ENCODE measurements at places on chromosomes 3 and 15.

DNA sequence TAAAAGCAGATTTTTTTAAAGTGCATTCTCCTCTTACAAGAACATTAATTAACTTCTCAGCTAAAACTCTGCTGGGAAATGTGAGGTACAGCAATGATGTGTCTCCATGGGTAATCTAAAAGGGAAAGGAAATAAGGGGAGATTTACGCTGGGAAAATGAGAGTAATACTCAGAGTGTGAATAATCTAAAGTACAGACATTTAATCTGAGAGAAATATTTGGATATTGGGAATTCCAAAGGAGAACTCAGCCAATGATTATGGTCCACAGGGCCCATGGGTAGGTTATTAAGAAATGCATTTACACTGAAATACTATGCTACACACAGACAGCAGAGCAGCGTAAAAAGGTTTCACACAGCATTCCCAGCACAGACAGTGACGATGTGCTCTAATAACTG lies 229.9 kb downstream of the MAGI1 start:
- no peak for DNase-seq

- DNase-seq: no peak
Measured at GRCh38 chr3:172309741-172310427, 138.4 kb downstream of the GHSR start.

GRCh38 chr3:172098698-172099494 lies 59.5 kb downstream of the FNDC3B start:
- DNase-seq: no peak

DNA sequence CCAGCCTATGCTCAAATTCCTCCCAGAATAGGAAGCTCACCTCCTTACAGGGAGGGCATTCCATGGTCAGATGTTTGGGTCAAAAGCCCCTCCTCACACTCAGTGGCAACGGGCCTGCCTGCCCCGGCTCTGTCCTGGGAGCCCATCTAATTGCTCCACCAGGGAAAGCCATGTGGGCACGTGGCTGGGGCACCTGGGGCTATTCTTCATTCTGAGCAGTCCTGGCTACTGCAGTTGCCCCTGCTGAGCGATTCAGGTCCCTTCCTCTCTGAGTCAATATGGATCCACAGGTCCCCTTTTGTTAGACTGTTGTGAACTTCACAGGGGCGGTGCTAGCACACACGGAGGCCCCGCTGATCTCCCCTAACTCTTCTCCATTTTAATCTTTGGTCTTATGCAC lies 39.4 kb downstream of the TPRA1 start:
- no peak for DNase-seq

DNA sequence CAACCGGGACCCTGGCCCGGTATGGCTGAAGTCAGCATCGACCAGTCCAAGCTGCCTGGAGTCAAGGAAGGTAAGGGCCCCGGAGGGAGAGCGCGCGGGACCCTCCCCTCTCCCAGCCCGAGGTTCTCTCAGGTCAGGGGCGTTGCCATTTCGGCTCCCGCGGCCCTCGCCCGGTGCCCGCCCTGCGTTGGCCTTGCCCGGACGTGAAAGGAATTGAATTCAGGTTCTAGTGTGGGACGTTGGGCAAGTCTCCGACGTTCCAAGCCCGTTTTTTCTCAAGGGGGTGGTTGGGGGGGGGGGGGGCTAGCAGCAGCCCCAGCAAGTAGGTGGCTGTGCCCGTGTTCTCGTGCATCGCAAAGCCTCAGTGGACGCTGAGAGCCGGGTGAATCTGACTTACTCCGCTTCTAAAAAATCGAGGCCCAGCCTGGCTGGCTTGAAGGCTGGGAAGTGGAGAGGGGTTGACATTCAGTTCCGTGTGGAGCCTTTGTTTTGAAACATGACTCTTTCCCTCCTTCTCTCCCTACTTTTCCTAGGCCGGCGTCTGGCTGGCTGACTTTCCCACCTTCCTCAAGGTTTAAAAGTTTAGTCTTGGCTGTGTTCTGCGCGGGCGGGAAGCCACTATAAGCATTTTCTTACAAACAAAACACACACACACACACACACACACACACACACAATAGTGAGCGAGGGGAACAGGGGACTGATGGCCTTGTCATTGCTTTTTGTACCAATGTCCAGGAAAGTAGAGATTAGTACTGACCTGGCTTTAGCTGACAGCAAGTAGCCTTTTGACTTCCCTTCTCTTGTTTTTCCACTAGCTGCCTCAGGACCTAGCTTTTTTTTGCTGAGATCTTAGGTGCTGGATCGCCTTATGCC lies at the start of gene UTS2B:
UTS2B (minus strand) TSS at position 873 of the 876 bp plus-strand sequence. CDS start 48,337 bp downstream, outside the sequence.
- DNase-seq: no peak

- DNase-seq: no peak
Measured at GRCh38 chr3:45604999-45605398, 10.4 kb downstream of the LIMD1 start.

- no peak for DNase-seq
Measured at GRCh38 chr3:36332139-36332538, 48.2 kb upstream of the STAC start.

All from NCI-H2081 treated with DMSO at 0.1 percent for 48 hours (cell line).